ENCODE measurements at places on chromosomes 12 and 14.
A peak's percentile ranks its signal among the peaks of the same experiment; 100 is the strongest.

DNA sequence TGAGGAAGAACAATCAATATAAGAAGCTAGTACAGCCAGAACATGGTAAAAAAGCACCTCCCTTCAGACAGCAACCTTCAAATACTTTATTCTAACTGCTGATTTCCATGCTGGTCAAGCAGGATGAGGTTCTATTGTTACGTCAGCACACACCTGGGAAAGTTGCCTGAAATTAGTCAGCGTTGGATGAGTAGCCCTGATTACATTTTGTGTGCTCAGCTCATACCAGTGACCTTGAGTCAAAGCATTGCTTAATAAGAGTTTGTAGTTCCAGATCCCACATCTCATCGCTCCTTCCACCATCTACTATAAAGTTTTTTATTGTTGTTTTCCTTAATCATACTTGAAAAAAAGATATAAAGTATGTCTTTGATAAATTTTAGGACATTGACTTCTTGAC is 361.5 kb downstream of the EGLN3 start:
- DNase-seq, result peak; percentile 52

- peak; percentile 42 for DNase-seq
Observed at GRCh38 chr14:100383727-100384158, 60.6 kb downstream of the SLC25A47 start.

DNA sequence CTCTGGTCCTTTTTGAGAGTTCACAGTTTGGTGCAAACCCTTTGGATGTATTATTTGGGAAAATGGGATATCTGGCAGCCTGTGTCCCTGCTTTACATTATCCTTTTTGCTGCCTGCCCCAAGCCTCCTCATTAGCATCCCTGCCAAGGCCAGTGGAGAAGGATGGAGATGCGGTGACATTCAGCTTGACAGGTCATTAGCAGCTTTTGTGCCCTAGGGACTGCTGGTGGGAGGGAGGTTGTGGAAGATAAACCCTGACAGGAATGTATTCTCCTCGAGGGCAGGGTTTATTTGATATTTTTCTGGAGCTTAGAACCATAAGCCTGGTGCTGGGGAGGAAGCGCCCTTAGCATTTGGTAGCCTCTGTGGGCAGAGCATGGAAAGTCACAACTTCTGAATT is 49.3 kb downstream of the PTPN11 start:
- no peak for DNase-seq

GRCh38 chr14:69631509-69631908 is 20.1 kb downstream of the SUSD6 start:
- no peak for DNase-seq

DNA sequence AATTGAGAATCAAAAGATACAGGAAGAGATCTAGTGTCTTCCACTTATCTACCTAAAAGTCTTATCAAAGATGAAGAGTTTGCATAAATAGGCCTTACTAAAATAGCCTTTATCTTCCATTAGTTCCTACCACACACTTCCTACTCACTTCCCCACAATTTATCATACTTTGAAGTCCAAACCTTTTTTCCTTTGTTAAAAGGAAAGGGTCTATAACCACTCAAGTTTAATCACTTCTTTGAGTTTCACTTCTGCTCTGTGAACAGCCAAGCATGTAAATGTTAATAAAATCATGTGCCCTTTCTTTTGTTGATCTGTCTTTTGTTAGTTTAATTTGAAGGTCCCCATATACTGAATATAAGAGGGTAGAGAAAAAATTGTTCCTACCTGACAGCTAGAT is 114.5 kb downstream of the PHLDA1 start:
- no peak for DNase-seq

GRCh38 chr12:4482936-4483335 is 37.3 kb upstream of the FGF6 start:
- no peak for DNase-seq

DNA sequence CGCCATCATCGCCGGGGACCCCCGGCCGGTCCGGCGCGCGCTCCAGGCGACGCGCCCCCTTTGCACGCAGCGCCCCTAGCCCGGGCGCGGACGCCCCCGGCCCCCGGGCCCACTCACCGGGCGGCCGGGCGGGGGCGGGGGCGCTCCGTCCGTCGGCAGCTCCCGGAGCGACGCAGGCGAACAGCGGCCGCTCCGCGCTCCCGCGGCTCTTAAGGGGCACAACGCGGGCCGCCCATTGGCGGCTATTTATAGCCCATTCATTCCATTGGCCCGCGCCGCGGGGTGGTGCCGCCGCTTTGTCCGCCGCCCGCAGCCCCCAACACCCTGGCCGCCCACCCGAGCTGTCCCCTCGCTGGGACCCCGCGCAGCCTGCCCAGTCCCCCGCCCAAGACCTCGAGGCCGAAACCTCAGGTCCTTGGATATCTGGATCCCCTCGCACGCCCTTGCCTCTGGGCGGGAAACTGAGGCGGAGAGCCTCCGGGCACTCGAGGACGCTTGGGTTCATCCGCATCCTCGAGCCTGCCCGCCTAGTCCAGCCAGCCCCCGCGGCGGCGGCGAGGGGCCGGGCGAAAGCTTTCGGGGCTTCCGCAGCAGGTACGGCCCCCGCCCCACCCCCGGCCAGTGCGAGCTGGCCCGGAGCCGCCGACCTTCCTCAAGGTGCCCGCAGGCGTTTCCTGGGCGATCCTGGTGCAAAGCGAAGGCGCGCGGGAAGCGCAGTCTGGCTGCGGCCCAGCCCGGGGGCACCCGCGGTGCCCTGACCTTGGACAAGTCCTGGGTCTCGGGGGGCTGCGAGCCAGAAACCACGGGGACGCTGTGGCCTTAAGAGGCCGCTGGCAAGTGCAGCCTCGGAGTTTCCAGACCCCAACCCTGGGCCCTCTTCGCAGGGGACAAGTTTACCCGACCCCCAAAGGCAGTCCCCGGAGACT is at the start of gene CKB:
Gene CKB, minus strand, starts transcription at position 182 of the 926 bp plus-strand sequence. CDS start 337 bp downstream, outside the sequence.
- no peak for DNase-seq

DNA sequence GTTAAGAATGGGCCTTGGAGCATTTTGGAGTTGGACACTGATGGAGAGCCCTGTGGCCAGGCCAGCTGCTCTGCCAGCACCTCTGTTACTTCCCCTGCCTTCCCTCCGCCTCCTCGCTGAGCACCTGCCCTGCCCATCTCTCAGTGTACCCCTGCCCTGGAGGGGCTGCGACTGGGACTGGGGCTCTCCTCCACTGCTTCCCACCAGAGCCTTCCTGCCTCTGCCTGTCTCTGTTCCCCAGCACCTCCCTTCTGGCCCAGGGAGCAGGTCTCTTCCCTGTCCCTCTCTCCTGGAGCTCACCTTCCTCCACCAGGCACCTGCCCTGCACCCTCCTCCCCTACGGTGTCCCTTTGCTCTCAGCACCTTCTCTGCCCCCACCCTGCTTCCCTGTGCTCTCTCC is 62.1 kb downstream of the WDR20 start:
- no peak for DNase-seq

DNA sequence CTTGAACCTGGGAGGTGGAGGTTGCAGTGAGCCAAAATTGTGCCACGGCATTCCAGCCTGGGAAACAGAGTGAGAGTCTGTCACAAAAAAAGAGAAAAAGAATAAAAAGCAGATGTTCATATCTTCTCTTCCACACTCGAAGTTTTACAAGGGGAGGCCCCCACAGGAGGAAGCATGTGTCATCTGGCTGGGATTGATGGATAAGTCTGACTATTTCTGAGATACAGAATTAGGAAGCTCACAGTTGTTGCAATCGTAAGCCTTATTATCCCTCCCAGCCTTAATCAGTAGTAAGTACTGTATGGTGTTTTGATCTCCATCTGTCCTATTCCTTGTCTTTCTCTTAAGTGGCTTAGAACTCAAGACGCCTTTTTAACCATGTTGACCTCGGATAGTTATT is 31.9 kb upstream of the RASSF8 start:
- DNase-seq, result no peak

GRCh38 chr12:102781117-102781516 is 135.9 kb downstream of the PAH start:
- DNase-seq, result no peak

GRCh38 chr14:74018174-74018585 is 908 bp downstream of the ENTPD5 start:
- peak; percentile 84 for DNase-seq

DNA sequence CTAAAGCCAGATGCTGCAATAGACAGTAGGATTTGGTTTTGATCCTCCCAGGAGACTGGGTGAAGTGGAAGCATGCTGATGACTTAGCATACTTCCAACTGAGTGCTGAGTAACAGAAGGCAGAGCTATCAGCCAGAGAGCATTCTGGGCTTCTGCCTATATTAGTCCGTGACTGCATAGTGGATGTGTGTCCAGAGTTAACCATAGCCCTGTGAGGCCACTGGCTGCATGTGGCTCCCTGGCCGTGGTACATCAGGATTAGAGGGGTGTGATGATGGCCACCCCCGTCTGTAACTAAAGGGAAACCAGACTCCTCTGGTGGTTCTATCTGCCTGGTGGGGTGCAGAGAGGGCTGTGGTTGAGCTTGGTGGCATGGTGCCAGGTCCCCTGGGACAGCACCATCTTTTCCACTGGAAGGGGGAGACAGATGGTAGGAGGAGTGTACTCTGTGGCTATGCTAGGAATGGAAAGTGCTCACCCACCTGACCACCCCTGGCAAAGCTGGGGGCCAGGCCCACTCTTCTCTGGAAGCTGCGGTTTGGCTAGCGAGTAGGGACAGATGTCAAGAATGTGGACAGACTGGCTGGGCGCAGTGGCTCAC is 27.4 kb downstream of the ABCD4 start:
- DNase-seq, result peak; percentile 52

DNA sequence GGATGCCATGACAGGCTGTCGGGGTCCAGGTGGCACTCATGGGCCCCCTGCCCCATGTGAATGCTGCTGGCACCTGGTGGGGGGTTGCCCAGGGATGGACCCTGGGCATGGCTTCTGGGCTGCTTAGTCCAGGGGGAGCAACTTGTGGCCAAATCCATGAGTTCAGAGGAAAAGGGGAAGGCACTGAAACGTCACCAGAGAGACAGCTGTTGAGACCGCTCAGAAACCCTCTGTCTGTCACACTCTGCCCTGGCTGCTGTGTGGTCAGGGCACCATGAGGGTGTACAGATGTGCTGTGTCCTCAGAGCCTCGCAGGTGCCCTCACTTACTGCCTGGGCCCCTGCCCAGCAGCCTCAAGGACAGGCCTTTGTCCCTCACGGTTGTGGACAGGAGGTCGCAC is 9.4 kb downstream of the CLBA1 start:
- no peak for DNase-seq

DNA sequence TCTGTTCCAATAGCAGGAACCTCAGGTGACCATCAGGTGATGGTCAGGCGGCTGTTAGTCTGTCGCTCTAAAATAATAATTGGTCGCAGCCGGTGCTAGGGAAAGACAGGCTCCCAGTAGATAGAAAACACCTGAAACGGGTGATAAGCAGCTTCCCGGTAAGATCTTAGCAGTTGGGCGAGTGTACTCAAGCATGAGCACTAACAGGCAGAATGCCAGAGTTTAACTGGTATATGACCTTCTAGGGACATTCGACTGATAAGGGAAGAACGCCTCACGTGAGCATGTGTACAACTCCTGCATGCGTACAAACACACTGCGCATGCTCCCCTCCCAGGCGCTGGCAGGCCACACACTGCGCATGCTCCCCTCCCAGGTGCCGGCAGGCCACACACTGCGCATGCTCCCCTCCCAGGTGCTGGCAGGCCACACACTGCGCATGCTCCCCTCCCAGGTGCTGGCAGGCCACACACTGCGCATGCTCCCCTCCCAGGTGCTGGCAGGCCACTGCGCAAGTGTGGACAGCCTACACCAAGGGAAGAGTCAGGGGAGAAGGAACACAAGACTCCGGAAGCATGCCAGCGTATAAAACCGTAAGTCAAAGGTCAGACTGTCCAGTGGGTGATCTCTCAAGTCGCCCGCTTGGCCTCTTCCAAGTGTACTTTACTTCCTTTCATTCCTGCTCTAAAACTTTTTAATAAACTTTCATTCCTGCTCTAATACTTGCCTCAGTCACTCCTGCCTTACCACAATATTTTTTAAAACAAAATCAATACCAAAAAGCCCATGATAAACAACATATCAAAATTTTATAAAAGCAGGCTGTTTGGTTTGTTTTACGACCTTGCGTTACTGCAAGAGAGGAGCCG is 24.5 kb downstream of the GPRC5D start:
- DNase-seq, result peak; percentile 87

GRCh38 chr12:102990419-102990818 is 32.9 kb downstream of the ASCL1 start:
- DNase-seq, result no peak

DNA sequence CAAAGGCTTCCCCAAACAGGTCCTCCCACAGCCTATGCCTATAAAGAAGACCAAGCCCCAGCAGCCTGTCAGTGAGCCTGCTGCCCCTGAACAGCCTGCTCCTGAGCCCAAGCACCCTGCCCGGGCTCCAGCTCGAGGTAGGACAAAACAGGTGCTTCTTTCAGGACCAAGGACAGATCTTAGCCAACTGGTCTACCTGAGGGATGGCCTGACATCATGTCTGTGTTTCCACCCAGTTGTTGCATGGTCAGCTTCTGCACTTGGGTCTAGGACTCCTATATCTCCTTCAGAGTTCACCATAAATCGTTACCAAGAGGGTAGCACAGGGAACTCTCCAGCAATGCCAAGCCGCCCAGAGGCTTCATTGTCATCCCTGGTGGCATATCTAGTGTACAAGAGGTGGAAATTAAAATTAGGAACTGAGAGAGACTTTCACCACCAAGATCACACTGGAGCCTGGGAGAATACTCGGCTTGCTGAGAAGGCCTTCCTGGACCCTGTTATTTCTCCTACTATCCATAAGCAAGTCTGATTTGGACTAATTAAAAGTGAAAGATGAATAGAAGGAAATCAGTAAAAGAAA is 38.2 kb upstream of the OAS1 start:
- no peak for DNase-seq

DNA sequence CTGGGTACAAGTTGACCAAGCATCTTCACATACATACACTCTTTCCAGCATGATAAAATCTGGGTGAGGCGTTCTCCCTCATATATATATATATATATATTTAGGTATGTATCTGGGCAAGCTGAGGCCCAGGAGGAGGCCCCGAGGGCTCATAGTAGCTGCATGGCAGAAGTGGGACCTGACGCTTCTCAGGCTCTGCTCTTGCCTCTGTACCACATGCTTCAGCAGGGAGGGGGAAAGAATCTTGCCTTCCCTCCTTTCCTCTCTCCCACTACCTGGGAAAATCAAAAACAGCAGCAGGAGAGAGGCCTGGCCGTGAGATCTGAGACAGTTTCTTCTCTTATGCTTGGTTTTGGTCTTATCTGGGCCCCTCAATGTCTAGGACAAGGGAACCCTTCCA is 9.2 kb downstream of the PPP1R1A start:
- no peak for DNase-seq

DNA sequence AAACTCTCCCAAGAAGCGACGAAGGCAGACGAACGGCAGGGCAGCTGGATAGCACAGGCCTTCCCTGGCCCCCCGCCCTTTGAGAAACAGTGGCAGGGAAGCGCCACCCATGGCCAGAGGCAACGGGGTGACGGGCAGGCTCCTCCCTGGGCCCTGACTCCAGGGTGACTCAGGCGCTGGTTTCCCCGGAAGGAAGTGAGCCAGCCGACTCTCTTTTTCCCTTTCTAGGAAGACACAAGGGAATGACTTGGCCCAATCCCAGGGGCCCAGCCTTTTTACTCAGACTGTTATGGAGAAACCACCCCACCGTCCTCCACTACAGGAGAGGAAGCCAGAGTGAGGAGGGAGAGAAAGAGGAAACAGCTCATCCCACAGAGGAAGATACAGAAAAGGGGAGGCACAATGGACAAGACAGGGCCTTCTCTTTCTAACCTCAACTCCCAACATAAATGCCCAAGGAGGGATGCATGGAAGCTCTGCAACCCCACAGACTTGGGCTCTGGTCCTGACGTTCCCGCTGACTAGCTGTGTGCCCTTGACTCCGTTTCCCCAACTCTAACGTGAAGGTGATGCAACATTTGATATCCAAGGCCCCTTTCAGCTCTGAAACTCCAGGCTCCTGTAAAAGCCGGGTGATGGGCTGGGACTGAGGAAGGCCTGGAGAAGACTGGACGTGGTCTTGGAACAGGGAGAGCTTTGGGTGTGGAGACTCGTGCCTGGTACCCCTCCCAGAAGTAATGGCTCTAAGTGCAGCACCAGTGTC is 27.9 kb downstream of the ACTN1 start:
- peak; percentile 99 for DNase-seq

Data from RKO (cell line).